ENCODE measurements at places on chromosomes 13 and 19. TPM values are rescaled to one million over a fixed set of nuclear protein-coding genes. Genes with fewer than 3 reads are reported as not detected.
A peak's percentile ranks its signal among the peaks of the same experiment; 100 is the strongest.

The HSH2D gene
- total RNA-seq: 35.2 TPM

The SHISA7 gene
- not detected for total RNA-seq

The IL11 gene
- 0.34 TPM for total RNA-seq

The TLE6 gene
- total RNA-seq: 0.83 TPM

The FGF14 gene
- total RNA-seq: not detected

The ZNF616 gene
- 4.1 TPM for total RNA-seq

The CAPS gene
- total RNA-seq: 3.6 TPM

The OVOL3 gene
- total RNA-seq: not detected

The RNF6 gene
- total RNA-seq: 53.2 TPM

The PRMT1 gene
- total RNA-seq: 450 TPM

The CPB2 gene
- total RNA-seq: not detected

GRCh38 chr13:45623516-45624090 lies 8.1 kb upstream of the ERICH6B start:
- H3K36me3 ChIP-seq: no peaks in the 10 kb centered on the region
- no peaks in the 10 kb centered on the region for H3K4me1 ChIP-seq
- no peak overlapping the region for H3K4me3 ChIP-seq
- no peak overlapping the region for H3K27ac ChIP-seq
- no peak for DNase-seq

- DNase-seq: no peak
- no peak overlapping the region for H3K27ac ChIP-seq
- H3K4me3 ChIP-seq: no peak overlapping the region
- H3K36me3 ChIP-seq: peaks cover 17% of the 10 kb centered on the region
- H3K27me3 ChIP-seq: no peaks in the 10 kb centered on the region
These were observed 12.6 kb upstream of the TM6SF2 start for GRCh38 chr19:19285686-19286085.

DNA sequence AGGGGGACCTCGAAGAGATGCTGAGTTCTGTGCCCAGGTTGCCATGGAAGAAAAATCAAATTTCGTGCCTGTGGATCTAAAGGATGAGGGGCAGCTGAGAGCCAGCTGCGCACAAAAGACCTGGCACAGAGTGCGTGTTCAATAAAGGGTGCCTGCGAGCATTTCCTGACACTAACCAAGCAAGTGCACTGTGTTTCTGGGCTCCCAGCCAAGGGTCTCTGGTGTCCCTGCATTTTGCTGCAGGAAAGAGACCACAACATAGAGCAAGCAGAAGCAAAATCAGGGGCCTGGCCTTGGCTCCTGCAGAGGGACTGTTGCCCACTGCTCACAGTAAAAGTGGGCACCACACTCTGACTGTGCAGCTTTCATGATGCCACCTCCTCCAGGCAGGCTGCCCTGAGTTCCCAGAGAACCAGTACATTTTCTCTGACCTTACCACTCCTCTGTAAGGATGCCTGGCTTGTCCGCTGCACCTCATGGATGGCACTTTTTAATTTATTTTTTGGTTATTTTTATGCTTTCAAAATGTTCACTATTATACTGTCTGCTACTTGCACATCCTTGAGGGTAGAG lies 70.8 kb upstream of the GPR12 start:
- peaks cover 3% of the 10 kb centered on the region for H3K27me3 ChIP-seq
- H3K4me1 ChIP-seq: no peaks in the 10 kb centered on the region
- DNase-seq: no peak
- H3K36me3 ChIP-seq: no peaks in the 10 kb centered on the region

- peak overlapping the region; percentile 80 for H3K27ac ChIP-seq
- no peaks in the 10 kb centered on the region for H3K27me3 ChIP-seq
- DNase-seq: no peak
- H3K4me3 ChIP-seq: no peak overlapping the region
- peaks cover 63% of the 10 kb centered on the region for H3K4me1 ChIP-seq
These were observed 12.2 kb downstream of the CIC start for GRCh38 chr19:42281146-42281826.

GRCh38 chr13:31773538-31773937 lies 34.2 kb downstream of the RXFP2 start:
- H3K4me1 ChIP-seq: peaks cover 5% of the 10 kb centered on the region
- no peak for DNase-seq
- H3K4me3 ChIP-seq: no peak overlapping the region
- peaks cover 3% of the 10 kb centered on the region for H3K27me3 ChIP-seq
- no peaks in the 10 kb centered on the region for H3K36me3 ChIP-seq

- no peaks in the 10 kb centered on the region for H3K27me3 ChIP-seq
- H3K36me3 ChIP-seq: peaks cover 20% of the 10 kb centered on the region
- H3K4me1 ChIP-seq: no peaks in the 10 kb centered on the region
- no peak overlapping the region for H3K27ac ChIP-seq
- no peak for DNase-seq
- no peak overlapping the region for H3K4me3 ChIP-seq
These were observed 24.2 kb upstream of the C13orf46 start for GRCh38 chr13:113997845-113998751.

GRCh38 chr13:66574606-66575005 lies 655.5 kb downstream of the PCDH9 start:
- H3K4me1 ChIP-seq: no peaks in the 10 kb centered on the region
- no peak overlapping the region for H3K27ac ChIP-seq
- DNase-seq: no peak
- H3K4me3 ChIP-seq: no peak overlapping the region

- peaks cover 25% of the 10 kb centered on the region for H3K4me1 ChIP-seq
- DNase-seq: no peak
- H3K27ac ChIP-seq: no peak overlapping the region
- no peaks in the 10 kb centered on the region for H3K27me3 ChIP-seq
- no peak overlapping the region for H3K4me3 ChIP-seq
- H3K36me3 ChIP-seq: peaks cover 36% of the 10 kb centered on the region
These were observed 35.6 kb downstream of the RASA3 start for GRCh38 chr13:114096811-114097211.

GRCh38 chr13:35858665-35859064 lies 272.5 kb downstream of the DCLK1 start:
- peaks cover 4% of the 10 kb centered on the region for H3K27me3 ChIP-seq
- no peaks in the 10 kb centered on the region for H3K4me1 ChIP-seq
- no peak for DNase-seq
- no peaks in the 10 kb centered on the region for H3K36me3 ChIP-seq

- peaks cover 9% of the 10 kb centered on the region for H3K36me3 ChIP-seq
- peak overlapping the region; percentile 82 for H3K27ac ChIP-seq
- peaks cover 52% of the 10 kb centered on the region for H3K4me1 ChIP-seq
- H3K4me3 ChIP-seq: peak overlapping the region; percentile 41
These were observed 3.4 kb upstream of the TGFB1 start for GRCh38 chr19:41356984-41357739.

DNA sequence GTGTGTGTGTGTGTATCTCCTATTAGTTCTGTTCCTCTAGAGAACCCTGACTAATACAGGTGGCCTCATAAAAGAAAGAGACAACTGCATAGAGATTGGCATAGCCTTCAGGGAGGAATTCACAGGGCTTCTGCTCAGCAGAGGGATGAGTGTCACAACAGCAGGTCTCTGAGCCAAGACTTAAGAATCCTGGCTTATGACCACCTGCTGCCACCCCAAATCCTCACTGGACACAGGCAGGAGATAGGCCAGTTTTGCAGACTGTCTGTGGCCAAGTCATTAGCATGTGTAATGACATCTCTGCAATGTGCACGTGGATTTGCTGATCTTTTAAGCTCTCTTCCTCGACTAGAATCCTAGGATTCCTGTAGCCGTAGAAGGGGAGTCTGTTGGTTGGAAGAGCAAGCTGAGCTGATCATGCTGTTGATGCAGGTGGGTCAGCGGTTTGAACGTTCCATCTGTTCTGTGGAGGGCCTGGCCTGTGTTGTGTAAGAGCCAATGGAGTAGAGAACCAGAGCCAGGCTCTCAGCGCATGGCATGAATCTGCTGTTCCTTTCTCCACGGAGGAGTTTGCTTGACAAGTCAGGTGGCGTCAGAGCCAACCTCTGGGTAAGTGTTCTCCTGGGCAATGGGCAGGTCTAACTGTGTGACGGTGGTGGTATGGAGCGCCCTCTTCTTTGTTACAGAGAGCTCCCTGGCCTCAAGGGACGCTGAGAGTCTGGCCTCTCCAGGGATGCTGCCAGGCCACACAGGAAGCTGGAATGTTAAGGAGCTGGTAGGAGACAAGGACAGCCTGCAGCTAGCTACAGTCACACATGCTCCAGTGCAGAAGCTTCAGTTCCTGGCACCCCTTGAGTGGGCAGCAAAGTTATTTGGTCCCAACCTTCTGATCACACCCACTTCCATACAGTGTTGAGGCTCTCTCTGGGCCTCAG lies 503.1 kb downstream of the FOXO1 start:
- no peaks in the 10 kb centered on the region for H3K36me3 ChIP-seq
- no peak overlapping the region for H3K27ac ChIP-seq
- H3K4me1 ChIP-seq: peaks cover 23% of the 10 kb centered on the region
- no peak for DNase-seq
- no peak overlapping the region for H3K4me3 ChIP-seq

GRCh38 chr13:34577051-34577450 lies 365.0 kb upstream of the NBEA start:
- H3K27ac ChIP-seq: no peak overlapping the region
- H3K4me1 ChIP-seq: no peaks in the 10 kb centered on the region
- H3K4me3 ChIP-seq: no peak overlapping the region
- no peaks in the 10 kb centered on the region for H3K27me3 ChIP-seq
- no peak for DNase-seq

GRCh38 chr19:5035105-5035761 lies 66.3 kb downstream of the KDM4B start:
- peaks cover 11% of the 10 kb centered on the region for H3K36me3 ChIP-seq
- H3K4me3 ChIP-seq: no peak overlapping the region
- no peak for DNase-seq
- H3K27ac ChIP-seq: no peak overlapping the region

- H3K36me3 ChIP-seq: no peaks in the 10 kb centered on the region
- DNase-seq: no peak
- H3K4me1 ChIP-seq: no peaks in the 10 kb centered on the region
- no peak overlapping the region for H3K27ac ChIP-seq
- H3K27me3 ChIP-seq: no peaks in the 10 kb centered on the region
These were observed 303.6 kb upstream of the DACH1 start for GRCh38 chr13:72170571-72170970.

- H3K4me3 ChIP-seq: no peak overlapping the region
- no peak overlapping the region for H3K27ac ChIP-seq
- no peaks in the 10 kb centered on the region for H3K4me1 ChIP-seq
- no peaks in the 10 kb centered on the region for H3K27me3 ChIP-seq
- H3K36me3 ChIP-seq: no peaks in the 10 kb centered on the region
These were observed 57.7 kb downstream of the ATP8A2 start for GRCh38 chr13:25429466-25429865.

- H3K27me3 ChIP-seq: no peaks in the 10 kb centered on the region
- no peak overlapping the region for H3K4me3 ChIP-seq
- no peak overlapping the region for H3K27ac ChIP-seq
- DNase-seq: no peak
- peaks cover 8% of the 10 kb centered on the region for H3K36me3 ChIP-seq
- peaks cover 9% of the 10 kb centered on the region for H3K4me1 ChIP-seq
These were observed 26.3 kb downstream of the DCAF15 start for GRCh38 chr19:13978351-13979243.

DNA sequence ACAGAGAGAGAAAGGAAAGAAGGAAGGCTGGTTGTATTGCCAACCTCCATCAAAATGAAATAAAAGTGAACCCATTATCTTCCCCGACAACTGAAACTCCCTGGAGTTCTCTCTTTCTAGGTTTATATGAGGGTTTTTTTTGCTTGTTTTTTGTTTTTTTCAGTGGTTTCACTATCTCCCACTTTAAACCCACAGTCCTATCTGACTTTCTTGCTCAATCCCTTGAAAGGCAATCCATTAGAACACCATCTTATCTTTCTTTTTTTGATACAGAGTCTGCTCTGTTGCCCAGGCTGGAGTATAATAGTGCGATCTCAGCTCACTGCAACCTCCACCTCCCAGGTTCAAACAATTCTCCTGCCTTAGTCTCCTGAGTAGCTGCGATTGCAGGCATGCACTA lies 158.0 kb upstream of the MIR17HG start:
- H3K36me3 ChIP-seq: no peaks in the 10 kb centered on the region
- no peak overlapping the region for H3K4me3 ChIP-seq
- no peak overlapping the region for H3K27ac ChIP-seq

DNA sequence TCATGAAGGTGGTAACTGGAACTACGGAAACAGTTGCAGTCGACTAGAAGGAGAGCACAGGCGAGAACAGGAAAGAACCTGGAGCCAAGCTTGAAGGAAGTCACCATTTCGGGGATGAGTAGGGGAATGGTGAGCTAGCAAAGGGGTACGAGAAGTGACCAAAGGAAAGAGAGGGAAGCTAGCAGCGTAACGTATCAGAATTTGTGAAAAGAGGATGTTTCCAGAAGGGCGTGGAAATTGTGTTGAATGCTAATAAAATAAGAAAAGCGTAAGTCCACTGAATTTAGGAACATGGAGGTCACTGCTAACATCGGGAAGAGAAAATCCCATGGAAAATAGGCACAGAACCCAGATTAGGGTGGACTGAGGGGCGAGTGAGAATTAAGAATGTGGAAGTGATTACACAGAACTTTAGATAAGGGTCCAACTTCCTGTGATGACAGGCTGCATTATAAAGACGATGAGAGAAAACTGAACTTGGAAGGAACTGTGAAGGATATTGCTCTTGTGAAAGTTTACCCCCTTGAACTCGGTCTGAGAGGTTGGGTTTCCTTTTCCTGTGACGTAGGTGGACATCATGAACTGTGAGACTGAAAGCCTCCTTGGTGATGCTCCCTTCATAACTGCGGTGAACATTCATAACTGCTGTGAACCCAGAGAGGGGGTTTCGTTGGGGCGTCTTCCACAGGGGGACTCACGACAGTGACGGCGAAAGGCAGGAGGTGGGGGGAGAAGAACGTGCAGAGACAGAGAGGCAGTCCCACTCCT lies 2.0 kb upstream of the FFAR2 start:
- no peaks in the 10 kb centered on the region for H3K36me3 ChIP-seq
- H3K27me3 ChIP-seq: peaks cover 29% of the 10 kb centered on the region
- H3K27ac ChIP-seq: no peak overlapping the region
- no peak for DNase-seq

DNA sequence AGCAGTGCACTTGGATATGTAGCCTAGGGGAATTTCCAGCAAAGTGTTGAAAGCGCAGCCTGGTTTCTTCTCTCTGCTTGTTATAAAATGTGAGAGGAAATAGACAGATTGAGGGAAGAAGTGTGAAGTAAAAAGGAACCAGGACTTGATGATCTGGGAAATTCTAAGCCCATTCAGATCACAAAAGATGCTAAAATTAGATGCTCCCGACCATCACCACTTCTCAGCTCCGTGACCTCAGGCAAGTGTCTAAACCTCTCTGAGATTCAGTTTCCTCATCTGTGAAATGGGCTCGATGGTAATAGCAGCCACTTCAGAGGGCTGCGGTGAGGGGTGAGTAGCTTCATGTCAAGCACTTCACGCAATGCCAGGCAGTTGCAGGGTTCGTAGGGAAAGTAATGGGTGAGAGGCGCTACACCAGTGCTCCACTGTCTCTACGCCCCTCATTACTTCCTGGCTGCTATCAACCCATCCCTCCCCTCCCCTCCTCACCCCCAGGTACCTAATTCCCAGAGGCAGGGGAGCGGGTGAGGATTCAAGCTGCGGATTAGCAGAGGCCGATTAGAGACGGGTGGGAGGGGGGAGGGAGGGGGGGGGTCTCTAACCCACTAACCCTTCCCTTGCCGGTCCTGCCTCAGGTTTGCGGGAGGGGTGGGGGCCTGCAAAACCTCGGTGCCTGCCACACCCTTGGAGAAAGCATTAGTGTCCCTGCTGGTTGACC lies 9.0 kb upstream of the NFIC start:
- no peak for DNase-seq
- peak overlapping the region; percentile 61 for H3K27ac ChIP-seq
- H3K4me3 ChIP-seq: peak overlapping the region; percentile 68
